ENCODE measurements at places on chromosomes 2 and 18.

- no peak for DNase-seq
These were observed 53.4 kb upstream of the SALL3 start for GRCh38 chr18:78926243-78926615.

GRCh38 chr2:27143285-27143684 is 4.1 kb upstream of the PRR30 start:
- no peak for DNase-seq

DNA sequence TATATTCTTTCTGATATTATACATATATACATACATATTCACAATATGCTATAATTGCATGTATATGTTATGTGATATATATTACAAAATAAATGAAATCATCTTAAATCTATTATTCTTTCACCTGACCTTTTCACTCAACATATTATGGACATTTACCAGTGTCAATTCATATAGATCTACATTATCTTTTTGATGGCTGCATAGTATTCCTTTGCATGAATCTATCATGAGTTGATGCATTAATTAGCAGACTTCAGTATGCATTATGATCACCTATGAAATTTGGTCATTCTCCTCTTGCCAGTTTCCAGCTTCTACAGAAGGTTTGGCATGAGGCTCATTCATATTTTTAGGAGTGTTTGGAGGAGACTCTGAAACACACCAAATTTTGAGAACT is 23.4 kb upstream of the B4GALT6 start:
- no peak for DNase-seq

- DNase-seq, result no peak
These were observed 121.8 kb downstream of the SLC4A10 start for GRCh38 chr2:161745866-161746614.

DNA sequence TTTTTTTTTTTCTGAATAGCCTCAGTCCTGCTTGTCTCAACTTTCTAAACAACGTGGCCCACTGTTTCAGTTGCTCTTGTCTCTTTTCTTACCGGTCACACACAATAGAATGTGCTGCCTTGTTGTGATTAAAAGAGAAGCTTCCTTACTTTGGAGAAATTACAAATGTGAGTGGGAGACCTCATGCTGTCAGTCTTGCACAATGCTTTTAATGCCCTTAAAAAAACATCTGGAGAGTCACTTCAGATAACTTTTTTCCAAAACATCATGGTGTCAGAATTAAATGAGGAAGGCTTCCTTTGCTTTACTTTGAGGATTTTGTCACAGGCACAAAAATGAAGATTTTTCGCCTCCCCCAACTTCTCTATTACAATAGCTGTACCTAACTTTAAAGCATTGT is 37.7 kb downstream of the LHCGR start:
- no peak for DNase-seq

- DNase-seq, result no peak
These were observed 106.5 kb downstream of the SMAD7 start for GRCh38 chr18:48844271-48844670.

GRCh38 chr2:137968477-137969417 is 4.5 kb downstream of the HNMT start:
- DNase-seq, result no peak

GRCh38 chr2:107108556-107108955 is 222.6 kb upstream of the ST6GAL2 start:
- DNase-seq, result no peak

- no peak for DNase-seq
These were observed 145.7 kb upstream of the MYCN start for GRCh38 chr2:15794608-15795134.

- no peak for DNase-seq
These were observed 7.2 kb downstream of the SNED1 start for GRCh38 chr2:241005569-241005968.

DNA sequence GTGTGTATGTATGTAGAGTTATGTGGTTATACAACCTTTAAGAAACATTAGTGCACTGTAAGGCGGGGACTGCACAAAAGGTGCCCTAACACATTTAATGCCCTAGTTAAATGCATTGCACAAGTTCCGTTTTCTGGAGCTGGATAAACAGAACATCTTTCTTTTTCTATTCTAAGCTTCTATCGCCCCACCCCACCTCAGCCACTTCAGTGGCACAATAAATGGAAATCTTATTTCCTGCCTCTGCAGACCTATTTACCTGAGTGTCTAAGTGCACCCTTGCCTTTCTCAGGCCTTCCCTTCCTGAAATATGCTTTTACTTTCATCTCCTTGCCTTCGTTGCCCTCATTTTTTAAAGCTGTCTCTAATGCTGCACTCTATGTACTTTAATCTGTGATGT is 123.5 kb downstream of the TANC1 start:
- peak; percentile 55 for DNase-seq

DNA sequence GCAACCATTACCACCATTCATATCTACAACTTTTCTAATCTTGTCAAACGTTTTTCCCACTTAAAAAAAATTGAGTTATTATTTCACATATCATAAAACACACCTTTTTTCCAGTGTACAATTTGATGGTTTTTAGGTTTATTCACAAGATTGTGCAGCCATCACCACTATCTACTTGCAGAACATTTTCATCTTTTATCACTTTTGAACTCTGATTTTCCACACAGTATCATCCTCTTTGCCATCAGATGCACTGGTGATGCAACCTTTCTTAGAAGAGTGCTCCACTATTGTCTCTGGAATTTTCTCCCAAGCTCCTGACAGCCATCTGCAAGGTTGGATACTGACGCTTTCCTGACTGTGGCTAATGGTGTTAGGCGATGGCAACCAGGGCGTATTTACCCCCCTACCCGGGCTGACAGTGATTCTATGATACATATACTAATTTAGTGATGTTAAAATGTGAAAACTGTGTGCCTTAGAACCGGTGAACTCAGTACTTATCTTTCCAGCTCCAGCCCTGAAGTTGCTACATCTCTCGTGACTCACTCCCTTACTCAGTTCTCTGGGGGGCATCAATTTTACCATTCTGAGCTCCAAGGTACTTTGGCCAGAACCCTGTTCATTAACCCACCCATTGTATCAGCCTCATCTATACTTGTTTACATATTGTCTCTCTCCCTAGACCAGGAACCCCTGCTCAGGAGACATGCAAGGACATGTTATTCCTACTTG is 105.4 kb upstream of the SPRED2 start:
- no peak for DNase-seq

DNA sequence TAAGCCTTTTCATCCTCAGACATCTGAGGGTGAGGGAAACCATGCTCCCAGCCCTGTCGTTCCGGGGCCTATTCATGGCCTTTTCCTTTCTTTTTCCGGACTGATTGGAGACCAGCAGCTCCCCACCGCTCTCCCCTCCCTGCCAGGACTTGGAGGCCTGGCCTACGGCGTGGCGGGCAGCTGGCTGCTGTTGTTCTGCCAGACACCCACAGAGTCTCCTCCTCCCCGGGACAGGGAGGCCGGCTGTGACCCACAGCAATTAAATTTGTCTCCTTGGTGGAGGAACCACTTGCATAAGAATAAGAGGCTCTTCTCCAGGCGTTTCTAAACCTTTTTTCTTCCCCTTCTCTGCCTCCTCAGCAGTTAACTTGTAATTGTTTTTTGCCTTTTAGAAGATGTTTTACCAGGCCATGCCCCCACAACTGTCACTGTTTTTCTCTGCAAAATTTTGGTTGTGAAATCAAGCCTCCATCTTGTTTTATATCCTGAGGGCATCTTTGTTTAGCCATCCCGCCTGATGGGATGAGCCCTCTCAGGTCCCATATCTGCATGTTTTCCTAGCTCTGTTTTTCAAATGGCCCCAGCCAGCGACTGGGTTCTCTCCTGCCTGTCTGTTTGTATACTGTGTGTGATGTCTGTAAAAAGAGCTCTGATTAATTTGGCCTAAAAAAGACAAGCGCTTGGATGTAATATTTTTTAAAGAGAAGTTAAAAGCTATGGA is 1060.0 kb upstream of the DDX18 start:
- DNase-seq, result no peak

DNA sequence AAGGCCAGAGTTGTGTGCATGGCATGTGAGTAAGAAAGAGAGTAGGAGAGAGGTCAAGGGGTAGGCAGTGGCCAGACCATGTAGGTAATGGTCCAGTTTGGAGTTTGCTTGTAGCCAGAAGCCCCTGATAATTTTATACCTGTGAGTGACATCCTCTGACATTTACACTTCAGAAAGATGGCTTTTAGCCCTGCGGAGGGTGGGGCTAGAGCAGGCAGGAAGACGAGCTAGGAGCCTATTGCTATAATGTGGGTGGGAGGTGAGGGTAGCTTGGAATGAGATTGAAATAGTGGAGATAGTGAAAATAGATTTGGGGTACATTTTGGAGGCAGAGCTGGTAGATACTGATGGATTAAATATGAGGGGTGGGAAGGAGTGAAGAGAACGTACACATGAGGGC is 48.8 kb upstream of the MGAT5 start:
- no peak for DNase-seq

- DNase-seq, result no peak
These were observed 164.7 kb downstream of the GRB14 start for GRCh38 chr2:164456619-164457018.

- no peak for DNase-seq
These were observed 48.9 kb downstream of the EDAR start for GRCh38 chr2:108940156-108940555.

DNA sequence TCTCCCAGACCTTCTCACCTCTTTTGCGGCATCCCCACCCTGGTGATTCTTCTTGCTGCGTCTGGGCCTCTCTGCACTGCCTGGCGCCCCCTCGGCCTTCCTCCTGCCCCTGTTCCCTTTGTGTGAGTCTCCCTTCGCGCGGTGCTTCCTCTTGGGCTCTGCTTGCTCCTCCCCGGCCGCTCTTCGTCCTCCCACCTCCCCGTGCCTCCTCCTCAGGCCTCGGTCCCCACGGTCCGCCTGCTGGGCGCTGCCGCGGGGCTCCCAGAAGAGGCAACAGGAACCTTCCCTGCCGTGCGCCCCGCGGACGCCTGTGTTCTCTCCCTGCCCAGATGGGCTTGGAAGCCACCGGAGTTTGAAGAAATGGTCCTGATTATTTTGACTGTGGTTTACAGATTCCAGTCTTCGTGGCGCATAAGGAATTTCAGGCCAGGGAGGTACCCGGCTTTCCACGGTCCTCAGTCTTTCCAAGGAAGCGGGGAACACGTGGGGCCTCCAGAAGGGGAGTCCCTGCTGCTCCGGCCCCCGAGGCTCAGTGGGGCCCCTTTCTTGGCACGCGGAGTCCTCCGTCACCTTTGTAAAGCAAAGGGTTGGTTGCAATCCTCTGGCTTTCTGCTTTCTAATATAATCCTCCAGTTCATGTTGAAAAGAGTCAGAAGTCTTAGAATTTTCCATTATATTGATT is 13.1 kb downstream of the RNU2-63P start:
- no peak for DNase-seq

DNA sequence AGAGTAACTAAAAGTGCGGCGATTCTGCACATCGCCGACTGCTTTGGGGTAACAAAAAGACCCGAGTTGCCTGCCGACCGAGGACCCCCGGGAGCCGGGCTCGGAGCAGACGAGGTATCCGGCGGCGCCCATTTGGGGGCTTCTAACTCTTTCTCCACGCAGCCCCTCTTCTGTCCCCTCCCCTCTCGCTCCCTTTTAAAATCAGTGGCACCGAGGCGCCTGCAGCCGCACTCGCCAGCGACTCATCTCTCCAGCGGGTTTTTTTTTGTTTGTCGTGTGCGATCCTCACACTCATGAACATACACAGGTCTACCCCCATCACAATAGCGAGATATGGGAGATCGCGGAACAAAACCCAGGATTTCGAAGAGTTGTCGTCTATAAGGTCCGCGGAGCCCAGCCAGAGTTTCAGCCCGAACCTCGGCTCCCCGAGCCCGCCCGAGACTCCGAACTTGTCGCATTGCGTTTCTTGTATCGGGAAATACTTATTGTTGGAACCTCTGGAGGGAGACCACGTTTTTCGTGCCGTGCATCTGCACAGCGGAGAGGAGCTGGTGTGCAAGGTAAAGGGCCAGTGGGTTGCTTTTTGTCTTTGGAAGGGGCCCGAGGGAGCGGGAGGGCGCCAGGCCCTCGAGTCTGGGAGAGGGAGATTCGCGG is 1.4 kb downstream of the TRIB2 start:
- peak; percentile 33 for DNase-seq

DNA sequence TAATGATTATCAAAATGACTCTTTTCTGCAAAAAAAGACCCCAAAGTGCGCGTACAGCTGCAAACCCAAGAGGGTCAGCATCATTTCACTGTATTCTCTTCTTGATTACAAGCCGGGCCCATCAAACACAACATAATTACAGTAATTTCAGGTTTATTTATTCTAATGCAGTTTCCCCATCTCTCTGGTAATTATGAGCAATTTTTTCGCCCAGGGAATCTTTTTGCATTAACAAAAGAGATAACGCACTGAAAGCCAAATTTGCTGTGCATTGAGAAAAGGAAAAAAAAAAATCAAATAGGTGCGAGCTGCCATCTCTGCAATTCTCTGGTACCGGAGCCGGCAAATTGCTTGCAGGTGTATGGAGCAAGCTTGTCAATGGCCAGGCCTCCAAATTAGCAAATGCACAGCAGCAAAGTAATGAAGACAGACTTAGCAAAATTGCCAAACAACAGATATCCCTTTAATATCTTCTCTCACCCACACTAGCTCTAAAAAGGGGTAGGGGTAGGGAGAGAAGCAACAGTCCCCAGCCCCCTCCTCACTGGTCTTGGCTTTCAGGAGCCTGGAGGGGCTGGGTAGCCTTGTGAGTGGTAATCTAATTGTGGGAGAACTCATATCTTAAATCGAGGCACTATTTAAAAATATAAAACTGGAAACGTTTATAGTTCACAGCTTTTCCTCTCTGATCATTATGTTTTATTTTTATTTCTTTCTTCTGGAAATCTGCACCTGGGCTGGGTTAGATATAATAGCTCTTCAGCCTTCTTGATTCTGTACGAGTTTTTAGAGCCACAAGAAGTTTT is 6.7 kb downstream of the DLX1 start:
- no peak for DNase-seq

- no peak for DNase-seq
These were observed 42.5 kb downstream of the LYPD1 start for GRCh38 chr2:132627536-132627935.

DNA sequence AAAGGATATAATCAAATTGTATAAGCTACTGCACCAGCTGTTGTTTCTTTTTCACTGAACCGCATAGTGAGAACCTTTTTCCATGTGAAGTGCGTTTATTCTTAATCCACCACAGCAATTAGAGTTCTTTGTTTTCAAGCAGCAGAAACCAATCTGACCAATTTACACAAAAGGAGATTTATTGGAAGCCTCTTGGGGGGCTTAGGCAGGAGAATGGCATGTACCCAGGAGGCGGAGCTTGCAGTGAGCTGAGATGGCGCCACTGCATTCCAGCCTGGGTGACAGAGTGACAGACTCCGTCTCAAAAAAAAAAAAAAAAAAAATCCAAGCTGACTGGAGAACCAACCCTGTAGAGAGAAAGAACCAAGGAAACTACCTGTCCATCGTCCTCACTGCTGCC is 10.0 kb downstream of the ADNP2 start:
- no peak for DNase-seq

GRCh38 chr18:36649205-36649604 is 179.6 kb downstream of the TPGS2 start:
- DNase-seq, result no peak

All from activated CD4-positive, alpha-beta T cell treated with anti-CD3 and anti-CD28 coated beads, Interleukin-2, amount 10 ng/mL, durations not matched to agents 7 days and 5 days (primary cell).